CD4-positive, CD25-positive, alpha-beta regulatory T cell (primary cell): ENCODE measurements at places on chromosomes 3 and 15. TPM values are rescaled to one million over a fixed set of nuclear protein-coding genes. Genes with fewer than 3 reads are reported as not detected.

REC114 gene
- polyA plus RNA-seq: not detected

- no peak for DNase-seq
Measured at GRCh38 chr3:55484801-55485791, 2.0 kb downstream of the WNT5A start.

DNA sequence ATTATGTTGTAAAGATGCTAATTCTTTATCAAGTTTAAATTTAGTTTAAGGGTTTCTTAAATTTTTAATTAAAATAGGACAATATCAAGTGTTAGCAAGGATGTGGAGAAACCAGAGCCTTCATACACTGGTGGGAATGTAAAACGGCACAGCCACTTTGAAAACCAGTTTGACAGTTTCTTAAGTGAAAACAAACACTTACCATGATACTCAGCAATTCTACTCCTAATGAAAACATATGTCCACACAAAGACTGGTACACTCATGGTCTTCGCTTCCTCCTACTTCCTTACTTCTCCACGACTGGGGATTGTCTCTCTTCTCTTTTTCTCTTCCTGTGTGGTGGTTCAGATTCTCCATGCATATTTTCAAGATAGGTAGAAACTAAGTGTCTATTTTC lies 9.2 kb downstream of the SKIC8 start:
- no peak for DNase-seq

GRCh38 chr3:187880441-187880840 lies 135.2 kb upstream of the BCL6 start:
- no peak for DNase-seq
